ENCODE measurements at places on chromosomes 3 and 15.

- no peak for DNase-seq
Observed at GRCh38 chr3:116483135-116483534, 37.8 kb upstream of the LSAMP start.

- no peak for DNase-seq
Observed at GRCh38 chr15:69604072-69604411, 151.4 kb downstream of the RPLP1 start.

DNA sequence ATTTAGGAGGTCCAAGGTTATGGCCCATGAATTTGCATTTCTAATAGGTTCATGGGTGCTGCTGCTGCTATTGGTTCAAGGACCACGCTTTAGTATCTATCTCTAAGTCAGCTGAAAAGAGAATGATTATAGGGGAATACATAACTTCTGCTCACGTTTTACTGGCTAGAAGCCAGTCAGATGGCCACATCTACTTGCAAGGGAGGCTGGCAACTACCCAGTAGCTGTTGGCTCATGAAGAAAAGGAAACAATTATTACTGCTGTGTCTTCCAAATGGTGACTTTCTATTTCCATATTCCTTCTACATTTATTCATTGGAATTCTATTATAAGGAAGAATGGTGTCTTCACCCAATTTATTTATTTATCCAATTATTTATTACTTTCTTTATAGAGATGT lies 54.2 kb downstream of the SLC25A36 start:
- no peak for DNase-seq

GRCh38 chr3:129005526-129006303 lies 4.6 kb downstream of the EFCC1 start:
- no peak for DNase-seq

- DNase-seq: no peak
Observed at GRCh38 chr3:23240171-23240785, 37.2 kb downstream of the UBE2E2 start.

- no peak for DNase-seq
Observed at GRCh38 chr3:12237912-12238650, 50.8 kb upstream of the PPARG start.

DNA sequence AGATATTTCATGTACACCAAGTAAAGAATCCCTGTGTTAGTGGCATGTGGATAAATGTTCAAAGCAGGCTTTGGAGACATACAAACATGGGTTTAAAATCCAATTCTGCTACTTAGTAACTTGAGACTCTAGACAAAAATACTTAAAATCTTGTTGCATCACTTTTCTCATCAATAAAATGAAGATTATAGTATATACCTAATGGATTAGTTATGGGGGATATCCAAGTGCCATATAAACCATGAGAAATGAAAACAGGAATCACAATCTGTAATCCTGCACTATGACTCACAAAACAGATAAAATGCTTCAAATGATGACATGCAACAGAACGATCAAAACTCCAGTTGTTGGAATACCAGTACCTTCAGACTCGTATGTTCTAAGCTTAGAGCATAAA lies 496.0 kb upstream of the RGMA start:
- no peak for DNase-seq

Measured in CD4-positive, alpha-beta T cell treated with Interleukin-4 for 1 hour (primary cell).